ENCODE measurements at places on chromosomes 3 and 15.

DNA sequence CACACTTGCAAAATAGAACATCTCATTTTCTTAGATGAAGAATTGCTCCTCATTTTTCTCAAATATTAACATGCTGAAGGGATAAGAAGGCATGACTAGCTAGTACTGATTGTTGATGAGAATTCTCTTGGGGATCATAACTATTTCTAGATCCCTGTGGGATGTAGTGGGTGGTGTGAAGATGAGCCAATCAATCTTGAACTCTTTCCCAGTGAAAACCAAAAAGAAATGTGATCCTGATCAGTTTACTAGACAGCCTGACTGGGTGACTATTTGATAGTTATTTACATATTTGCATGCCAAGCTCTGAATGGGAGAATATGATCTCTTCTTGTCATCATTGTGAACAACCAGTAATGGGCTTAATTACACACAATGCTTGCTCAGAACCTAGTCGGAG lies 63.7 kb downstream of the ZIC1 start:
- no peak for DNase-seq

DNA sequence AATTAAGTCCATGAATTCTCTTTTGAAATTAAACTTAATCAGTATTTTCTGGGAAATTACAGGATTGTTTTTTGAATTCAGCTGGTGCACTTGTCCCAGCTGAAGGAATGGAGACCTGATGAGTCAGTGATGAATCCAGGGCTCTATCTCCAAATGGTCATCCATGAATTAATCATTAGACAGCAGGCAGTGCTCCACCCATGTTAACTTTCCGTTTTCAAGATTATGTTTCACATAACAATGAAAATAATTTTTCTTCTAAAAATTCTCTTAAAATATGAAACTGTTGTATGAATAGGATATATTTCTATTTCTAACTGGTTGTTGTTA lies 13.9 kb upstream of the PAQR9 start:
- peak; percentile 84 for DNase-seq

- DNase-seq = no peak
Observed at GRCh38 chr3:156303001-156303707, 182.8 kb downstream of the KCNAB1 start.

- DNase-seq = no peak
Observed at GRCh38 chr15:52121896-52122295, 9.3 kb upstream of the BCL2L10 start.

DNA sequence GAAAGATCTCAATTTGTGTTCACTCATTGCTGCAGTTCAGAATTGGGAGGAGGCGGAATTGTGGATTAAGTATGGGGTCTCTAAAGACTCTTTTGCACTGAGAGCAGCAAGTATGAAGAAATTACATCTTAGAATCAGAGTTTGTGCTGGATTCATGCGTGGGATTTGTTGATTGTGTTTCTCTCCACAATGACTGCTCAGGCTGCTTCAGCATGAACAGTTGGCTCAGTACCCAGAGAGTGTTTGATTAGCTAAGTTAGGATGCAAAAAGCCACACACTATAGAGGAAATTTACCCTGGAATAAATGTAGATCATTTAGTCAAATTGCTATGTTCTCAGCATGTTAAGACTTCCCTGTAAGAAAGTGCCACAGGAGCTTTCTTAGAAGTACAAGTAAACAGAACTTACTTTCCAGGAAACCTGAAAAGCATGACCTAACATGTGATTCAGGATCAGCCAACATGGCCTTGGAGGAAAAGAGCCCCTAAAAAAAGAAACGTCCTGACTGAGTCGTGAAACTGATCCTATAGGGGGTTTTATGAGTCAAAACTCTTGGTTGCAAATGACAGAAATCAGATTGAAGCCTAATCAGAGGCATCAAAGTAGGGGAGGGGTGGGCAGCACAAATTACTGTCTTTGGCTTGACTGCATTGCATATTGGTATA lies 32.6 kb downstream of the HHLA2 start:
- no peak for DNase-seq

- DNase-seq = no peak
Observed at GRCh38 chr3:196044513-196044912, 37.4 kb downstream of the TFRC start.

DNA sequence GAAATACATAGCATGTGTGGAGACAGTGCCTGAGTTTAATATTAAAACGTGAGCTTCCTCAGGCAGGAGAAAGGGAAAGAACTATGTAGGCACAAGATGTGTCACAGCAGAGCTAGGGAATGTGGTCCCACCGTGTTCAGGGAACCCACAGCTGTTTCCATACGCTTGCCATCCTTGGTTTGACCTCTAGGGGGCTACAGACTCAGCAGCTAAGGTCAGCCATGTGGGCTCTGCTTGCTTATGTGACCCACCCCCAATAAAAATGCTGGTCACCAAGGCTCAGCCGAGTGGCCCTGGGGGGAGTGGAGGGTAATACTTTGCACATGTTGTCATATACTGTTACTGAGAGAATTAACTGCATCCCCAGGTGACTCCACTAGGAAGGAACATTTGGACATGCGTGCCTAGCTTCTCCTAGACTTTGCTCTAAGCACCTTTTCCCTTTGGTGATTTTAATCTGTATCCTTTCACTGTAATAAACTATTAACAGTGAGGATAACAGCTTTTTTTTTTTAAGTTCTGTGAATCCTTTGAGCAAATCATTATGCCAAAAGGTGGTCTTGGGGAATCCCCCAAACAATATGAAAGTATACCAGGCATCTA lies 3.3 kb downstream of the TUBGCP5 start:
- DNase-seq = peak; percentile 58

- no peak for DNase-seq
Observed at GRCh38 chr3:38577371-38578080, 72.0 kb downstream of the SCN5A start.

GRCh38 chr3:7309641-7310102 lies 448.8 kb downstream of the GRM7 start:
- DNase-seq = no peak

GRCh38 chr3:172606021-172606420 lies 82.8 kb upstream of the TNFSF10 start:
- DNase-seq = no peak

GRCh38 chr3:171711461-171712170 lies 98.7 kb downstream of the PLD1 start:
- no peak for DNase-seq

GRCh38 chr3:193677734-193678133 lies 84.7 kb downstream of the OPA1 start:
- no peak for DNase-seq
